ENCODE measurements at places on chromosomes 13 and 19.

GRCh38 chr13:114043421-114044053 is 69.7 kb upstream of the C13orf46 start:
- no peak for DNase-seq

DNA sequence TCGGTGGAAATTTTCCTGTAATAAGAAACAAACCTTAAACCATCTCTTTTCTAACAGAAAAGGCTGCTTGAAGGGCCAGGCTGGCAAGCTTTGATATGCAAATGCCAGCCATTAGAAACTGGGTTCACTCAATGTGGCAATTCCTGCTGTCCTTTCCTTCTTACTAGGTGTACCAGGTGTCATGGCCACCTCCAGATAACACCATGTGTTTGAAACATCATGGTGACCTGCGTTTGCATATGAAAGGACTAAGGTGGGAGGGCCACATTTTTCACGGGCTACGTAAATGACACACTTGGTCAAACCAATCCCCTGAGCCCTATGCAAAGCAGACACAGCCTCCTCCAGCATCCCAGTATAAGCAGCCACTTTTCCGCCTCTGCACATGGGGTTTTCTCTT is 789.1 kb upstream of the SLITRK5 start:
- DNase-seq, result no peak

DNA sequence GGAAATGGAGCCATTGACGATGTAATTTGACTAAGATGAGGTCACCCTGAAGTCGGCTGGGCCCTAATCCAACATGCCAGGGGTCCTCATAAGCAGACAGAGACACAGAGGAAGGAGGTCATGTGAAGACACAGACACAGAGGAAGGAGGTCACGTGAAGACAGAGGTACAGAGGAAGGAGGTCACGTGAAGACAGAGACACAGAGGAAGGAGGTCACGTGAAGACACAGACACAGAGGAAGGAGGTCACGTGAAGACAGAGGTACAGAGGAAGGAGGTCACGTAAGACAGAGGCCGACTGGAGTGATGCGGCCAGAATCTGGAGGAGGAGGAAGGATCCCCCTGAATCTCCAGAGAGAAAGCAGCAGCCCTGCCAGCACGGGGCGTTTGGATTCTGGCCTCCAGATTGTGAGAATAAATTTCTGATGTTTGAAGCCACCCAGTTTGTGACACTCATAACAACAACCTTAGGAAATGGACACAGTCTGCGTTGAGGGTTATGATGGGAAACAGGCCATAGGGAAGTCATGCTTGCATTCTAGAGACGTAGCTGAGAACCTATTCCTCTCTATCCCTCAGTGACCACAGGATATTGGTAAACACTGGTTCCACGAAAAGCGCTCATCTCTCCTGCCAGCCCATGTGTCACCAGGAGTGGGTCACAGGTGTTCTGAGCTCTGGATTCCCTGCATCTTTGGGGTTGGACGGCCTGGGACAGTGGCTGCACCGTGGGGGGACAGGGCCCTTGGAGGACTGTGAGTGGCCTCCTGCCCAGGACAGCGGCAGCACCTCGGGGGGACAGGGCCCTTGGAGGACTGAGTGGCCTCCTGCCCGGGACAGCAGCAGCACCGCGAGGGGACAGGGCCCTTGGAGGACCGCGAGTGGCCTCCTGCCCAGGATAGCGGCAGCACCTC is 108.5 kb downstream of the SOX1 start:
- DNase-seq, result no peak

- DNase-seq, result no peak
These were observed 44.3 kb downstream of the BBC3 start for GRCh38 chr19:47186446-47187334.

- DNase-seq, result no peak
These were observed 431 bp downstream of the GYS1 start for GRCh38 chr19:48992581-48993174.

DNA sequence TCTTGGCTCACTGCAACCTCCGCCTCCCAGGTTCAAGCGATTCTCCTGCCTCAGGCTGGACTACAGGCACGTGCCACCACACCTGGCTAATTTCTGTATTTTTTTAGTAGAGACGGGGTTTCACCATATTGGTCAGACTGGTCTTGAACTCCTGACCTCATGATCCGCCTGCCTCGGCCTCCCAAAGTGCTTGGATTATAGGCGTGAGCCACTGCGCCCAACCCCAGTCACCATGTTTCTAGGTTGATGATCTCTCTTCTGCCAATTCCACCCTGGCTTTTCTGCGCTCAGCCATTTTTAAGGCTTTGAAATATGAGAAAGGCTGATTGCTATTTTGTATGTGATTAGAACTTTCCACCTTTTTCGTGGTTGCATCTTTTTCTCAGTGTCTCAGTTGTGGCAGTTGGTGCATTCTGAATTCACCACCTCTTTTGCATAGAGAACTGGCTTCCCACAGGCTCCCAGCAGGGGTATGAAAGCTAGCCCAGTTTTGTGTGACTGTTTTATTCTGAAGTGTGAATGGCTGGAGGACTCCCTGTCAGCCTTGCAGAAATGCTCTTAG is 15.5 kb downstream of the CEACAM1 start:
- DNase-seq, result no peak

GRCh38 chr19:41621654-41622053 is 5.2 kb downstream of the CEACAM4 start:
- no peak for DNase-seq

DNA sequence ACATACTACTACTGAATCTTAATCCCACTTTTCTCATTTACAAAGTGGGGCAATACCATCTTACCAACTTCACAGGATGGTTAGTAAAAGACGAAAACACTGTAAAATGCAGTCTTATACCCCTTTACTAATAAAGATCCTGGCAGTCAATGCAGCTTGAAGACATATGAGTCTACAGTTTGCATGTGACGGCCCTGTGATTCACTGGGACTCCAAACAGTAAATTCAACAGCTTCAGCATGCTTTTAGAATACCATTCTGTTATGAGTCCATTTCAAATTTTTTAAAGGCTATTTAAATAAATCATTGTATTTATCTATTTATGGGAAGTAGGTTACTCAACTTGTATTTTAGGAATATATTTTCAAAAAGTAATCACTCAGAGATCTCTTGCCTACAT is 629.1 kb downstream of the LIG4 start:
- no peak for DNase-seq

DNA sequence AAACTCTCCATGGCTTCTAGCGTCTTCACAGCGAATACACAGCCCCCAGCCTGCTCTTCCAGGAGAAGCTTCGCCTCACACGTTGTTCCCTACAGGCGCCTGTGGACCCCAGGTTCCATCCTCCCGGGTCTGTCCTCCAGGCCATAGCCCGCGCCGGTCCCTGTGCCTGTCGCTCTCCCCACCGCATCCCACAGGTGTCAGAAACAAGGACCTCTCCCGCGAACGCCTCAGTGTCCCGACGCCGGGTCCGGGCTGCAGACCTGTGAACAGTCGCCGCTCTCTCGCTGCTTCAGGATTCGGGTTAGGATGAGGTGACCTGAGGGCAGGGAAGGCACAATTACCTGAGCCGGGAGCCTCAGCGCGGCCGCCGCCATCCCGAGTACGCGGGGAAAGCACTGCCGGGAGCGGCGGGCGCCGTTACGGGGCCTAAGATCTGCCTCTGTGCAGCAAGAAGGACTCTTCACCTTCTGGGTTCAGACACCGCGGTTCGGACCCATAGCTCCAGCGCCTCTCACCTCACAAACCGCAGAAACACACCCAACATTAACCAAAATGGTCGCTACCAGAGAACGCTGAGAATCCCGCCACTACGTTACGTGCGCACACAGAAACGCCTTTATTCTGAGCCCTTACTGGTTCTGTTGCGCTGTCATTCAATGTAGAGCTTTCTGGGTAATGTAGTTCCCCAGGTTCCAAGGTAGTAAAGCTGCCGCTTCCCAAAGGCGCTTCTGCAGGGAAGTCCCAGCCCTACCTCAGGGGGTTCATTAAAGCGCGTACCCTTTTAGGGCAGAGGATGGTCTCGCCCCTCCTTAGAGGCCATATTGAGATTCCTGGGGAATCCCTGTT is at the start of gene ZNF418:
Gene ZNF418, minus strand, starts transcription at position 583 of the 846 bp plus-strand sequence. CDS start 1,580 bp downstream, outside the sequence.
- no peak for DNase-seq

GRCh38 chr19:43527860-43528622 is 1.0 kb upstream of the ETHE1 start:
- no peak for DNase-seq

- DNase-seq, result no peak
These were observed 186.0 kb downstream of the KCTD15 start for GRCh38 chr19:33982706-33983105.

DNA sequence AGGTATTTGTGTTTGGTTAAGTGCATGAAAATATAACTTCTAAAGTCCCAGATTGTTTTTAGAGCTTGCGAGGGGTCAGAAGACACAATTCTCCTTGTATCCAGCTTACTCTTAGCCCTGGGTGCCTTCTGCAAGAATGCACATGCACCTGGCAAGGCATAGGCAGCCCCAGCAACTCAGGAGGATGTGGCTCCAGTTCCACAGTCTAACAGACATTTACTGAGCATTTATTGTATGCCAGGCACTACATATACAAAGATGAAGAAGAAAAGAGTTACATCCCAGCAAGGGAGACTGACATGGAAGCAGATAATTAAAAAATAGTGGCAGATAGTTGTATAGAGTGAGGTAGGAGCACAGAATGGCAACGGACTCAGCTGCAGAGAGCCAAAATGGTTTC is 101.1 kb upstream of the FRY start:
- no peak for DNase-seq

DNA sequence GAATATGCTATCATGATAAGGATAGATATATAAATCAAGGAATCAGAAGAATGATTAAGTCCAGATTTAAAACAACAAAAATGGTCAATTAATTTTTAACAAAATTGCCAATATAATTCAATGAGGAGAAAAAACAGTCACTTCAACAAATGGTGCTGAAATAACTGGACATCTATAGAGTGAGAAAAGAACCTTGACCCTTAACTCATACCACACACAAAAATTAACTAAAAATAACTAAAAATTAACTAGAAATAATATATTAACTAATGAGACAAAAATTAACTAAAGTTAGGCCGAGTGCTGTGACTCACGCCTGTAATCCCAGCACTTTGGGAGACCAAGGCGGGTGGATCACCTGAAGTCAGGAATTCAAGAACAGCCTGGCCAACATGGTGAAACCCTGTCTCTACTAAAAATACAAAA is 9.5 kb downstream of the LGALS7 start:
- no peak for DNase-seq

DNA sequence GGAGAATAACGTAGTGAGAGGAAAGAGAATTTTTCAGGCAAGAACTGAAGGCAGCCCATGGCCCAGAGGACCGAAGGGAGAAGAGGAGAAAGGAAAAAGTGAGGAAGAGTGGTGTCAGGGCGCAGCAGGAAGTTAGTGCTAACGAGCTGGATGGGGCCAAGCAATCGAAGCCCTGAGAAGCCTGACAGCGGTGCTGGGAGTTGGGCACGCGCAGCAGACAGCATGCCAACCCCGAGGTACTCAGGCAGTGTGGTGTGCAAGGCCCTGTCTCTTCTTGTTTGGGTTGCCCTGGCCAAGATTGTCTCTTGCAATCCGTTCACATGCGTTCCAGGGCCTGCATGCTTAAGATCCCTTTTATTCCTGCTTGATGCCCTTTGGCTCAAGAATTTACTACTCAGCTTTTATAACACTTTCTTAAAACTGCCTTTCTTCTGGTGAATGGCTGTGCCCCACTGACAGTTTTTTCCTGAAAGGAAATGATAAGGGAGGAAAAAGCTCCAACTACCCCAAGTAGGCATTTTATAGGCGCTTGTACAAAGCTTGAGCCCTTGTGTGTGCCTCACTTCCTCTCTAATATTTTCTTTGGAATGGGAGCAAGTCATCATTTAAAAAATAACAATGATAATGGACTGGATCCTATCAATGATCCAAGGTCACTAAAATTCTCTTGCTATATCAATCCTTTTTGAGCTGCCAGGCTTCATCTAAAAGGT is 115.4 kb downstream of the FLT1 start:
- DNase-seq, result no peak

DNA sequence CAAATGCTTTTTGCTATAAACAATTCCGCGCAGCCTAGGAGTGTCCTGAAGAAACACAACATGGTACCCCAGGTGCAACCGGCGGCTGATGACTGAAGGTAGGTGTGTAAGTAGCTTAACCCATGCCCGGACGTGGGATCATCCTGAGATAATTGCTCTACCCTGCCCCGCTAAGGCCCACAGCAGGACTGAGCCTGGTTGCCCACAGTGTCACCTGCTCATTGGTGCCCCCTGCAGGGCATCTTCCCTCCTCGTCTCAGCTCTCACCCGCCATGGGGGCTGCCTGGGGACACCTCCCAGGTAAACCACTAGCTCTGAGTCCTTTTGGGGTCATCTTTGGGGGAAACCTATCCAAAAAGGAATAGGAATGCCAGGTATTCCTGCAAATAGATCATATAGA is 22.3 kb downstream of the TMEM161A start:
- no peak for DNase-seq

- no peak for DNase-seq
These were observed 1707.6 kb upstream of the SLC10A2 start for GRCh38 chr13:104773775-104774174.

- DNase-seq, result no peak
These were observed 13.3 kb downstream of the IFT88 start for GRCh38 chr13:20580257-20580656.

DNA sequence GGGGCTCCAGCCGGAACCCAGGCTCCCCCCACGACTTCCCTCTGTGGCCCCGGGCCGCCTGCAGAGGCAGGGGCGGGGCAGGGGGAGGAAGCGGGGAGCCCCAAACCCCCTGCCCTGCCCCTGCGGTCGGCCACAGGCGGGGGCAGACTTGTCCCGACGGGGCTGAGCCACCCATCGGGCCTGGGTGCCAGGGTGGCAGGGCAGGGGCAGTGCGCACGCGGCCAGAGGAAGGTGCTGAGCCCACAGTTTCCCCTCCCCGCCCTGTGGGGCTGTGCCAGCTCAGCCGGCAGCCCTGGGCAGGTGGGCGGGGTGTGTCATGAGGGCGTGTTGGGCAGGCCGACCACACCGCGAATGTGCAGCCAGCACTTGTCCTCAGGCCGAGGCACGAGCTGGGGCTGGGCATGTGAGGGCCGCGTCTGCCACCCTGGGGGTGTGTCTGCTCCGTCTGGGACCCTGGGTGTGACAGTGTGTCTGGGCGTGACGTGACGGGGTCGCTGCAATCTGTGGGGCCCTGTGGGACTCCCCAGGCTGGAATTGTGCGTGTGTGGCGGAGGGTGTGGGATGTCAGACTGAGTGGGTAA is 17.7 kb downstream of the CCDC97 start:
- no peak for DNase-seq

DNA sequence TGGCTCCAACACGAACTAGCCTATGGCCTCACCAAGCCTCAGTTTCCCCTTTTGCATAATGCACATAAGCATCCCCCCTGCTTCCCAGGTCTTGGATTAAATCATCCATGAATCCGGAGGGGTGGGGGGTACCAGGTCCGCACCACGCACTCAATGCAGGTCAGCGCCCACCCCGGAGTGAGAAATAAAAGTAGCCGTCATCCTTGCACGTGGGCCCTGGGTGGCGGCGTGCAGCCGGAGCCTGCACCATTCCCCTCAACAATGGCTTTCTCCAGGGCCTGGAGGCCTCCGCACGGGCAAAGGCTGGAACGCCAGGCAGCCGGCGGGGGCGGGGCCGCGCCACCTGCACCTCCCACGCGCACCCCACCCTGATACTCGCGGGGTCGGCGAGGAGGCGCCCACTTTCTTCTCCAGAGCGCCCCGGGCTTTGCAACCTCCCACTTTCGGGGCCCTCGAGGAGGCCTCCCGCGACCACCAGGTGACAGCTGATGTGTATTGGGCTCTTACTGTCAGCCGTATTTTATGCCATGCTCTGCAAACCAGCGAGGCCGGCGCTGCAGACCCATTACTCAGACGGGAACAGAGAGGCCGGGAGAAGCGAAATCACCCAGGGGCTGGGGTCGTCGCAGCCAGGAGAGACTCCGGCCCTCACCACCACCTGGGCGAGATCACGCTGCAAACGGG is 767 bp upstream of the GADD45B start:
- DNase-seq, result no peak

GRCh38 chr13:109381546-109382180 is 404.7 kb downstream of the IRS2 start:
- no peak for DNase-seq

All from SW 1271 (cell line).